ENCODE measurements at places on chromosomes 7 and 10.

GRCh38 chr10:50580262-50580891 is 43.4 kb downstream of the SGMS1 start:
- no peak for DNase-seq

DNA sequence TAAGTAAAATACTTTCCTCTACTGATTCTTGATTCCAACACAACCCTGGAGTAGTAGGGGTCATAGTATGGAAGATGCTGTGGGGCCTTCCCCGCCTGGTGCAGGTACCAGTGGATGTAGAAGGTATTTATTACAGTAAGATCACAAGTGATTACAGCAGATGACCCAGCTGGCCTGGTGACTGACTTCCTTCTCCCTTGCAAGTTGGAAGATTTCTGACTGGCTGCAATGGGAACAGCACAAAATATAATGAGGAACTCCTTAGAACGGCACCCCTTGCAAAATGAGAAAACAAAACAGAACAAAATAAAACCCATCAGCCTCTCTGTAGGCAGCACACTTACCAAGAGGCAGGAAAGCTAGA is 61.7 kb upstream of the TARP start:
- DNase-seq, result no peak

DNA sequence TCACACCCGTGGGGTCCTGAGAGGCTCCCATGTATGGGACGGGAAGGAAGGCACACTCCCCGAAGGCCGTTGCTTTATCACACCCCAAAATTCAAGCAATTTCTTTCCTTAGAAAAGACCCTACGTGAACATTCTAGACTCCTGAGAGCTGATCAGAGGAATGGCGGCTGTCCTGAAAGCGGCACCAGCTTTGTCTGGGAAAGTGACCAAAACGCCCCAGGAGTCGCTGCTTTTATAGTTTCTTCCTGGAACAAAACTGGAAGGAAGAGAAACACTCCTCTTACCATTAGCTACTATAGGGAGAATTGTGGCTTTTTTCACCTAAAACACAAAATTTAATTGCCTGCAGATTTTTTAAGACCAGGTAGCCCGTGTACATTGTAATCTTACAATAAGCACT is 261.8 kb upstream of the RNF32 start:
- no peak for DNase-seq

DNA sequence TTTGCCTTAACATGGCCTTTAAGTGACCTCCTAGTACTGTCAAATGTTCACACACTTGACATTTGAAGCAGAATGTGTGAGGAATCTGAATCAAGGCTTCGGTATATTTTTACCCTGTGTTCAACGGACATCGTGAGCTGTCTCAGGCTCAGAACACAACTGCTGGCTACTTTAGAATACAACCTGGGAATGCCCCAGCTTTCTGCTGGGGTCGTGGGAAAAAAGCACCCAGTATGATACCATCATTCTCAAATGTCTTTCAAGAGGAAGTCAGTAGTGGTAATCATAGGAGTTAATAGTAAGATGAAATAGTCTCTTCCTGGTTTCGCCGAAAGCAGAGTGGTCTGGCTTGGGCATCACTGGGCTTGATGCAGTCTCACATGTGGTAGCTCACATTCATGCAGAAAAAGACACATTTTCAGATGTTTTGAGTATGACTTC is 67.2 kb downstream of the CREB5 start:
- no peak for DNase-seq

Data from left ventricle myocardium superior (tissue), 1 donor.